ENCODE measurements at places on chromosomes 4 and X. TPM values are rescaled to one million over a fixed set of nuclear protein-coding genes. Genes with fewer than 3 reads are reported as not detected.

DNA sequence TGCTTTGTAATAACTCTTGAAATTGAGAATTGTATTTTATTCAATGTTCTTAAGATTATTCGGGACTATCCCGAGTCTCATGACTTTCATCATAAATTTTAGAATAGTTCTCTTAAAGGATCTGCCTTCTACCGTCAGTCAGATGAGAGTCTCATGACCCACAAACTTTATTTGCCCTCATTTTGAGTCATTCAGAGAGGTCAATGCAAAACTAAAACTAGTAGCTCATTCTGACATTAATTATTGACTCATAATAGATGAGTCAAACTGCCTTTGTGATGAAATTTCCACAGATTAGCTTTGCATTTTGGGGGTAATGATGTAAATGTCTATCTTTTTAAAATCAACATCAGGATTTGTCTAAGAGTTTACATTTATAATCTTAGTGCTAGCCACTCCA is 1527.3 kb downstream of the TECRL start:
- no peak overlapping the region for H3K4me3 ChIP-seq
- H3K27me3 ChIP-seq = no peaks in the 10 kb centered on the region

GRCh38 chr4:123102897-123103471 is 180.6 kb upstream of the NUDT6 start:
- no peak overlapping the region for H3K27ac ChIP-seq
- DNase-seq = no peak
- H3K4me1 ChIP-seq = peaks cover 11% of the 10 kb centered on the region
- H3K4me3 ChIP-seq = no peak overlapping the region

GRCh38 chrX:94493405-94493804 is 819.4 kb downstream of the FAM133A start:
- no peaks in the 10 kb centered on the region for H3K36me3 ChIP-seq
- no peak overlapping the region for H3K4me3 ChIP-seq

GRCh38 chrX:19017271-19017670 is 33.4 kb upstream of the PHKA2 start:
- no peak overlapping the region for H3K4me3 ChIP-seq
- no peaks in the 10 kb centered on the region for H3K4me1 ChIP-seq
- H3K27ac ChIP-seq = no peak overlapping the region
- DNase-seq = no peak

DNA sequence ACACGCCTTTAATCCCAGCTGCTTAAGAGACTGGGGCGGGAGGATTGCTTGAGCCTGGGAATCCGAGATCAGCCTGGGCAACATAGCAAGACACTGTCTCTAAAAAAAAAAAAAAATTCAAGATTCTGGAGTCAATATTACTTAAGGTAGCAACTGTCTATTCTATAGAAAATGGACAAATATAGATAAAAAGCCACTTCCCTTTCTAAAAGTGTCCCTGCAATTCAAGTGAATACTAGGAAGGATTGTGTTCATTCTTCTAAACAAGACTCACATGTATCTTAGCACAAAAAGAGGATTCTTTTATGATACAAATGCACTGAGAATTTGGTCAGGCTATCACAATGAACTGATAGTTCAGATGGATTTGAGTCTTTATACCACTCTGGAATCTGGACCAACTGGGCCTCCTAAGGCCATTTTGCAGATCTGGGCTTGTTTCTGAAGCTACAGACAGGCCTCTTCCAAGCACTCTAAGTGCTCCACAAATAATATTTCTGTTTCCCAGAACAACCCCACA is 7.0 kb downstream of the PKD2 start:
- H3K27me3 ChIP-seq = no peaks in the 10 kb centered on the region

DNA sequence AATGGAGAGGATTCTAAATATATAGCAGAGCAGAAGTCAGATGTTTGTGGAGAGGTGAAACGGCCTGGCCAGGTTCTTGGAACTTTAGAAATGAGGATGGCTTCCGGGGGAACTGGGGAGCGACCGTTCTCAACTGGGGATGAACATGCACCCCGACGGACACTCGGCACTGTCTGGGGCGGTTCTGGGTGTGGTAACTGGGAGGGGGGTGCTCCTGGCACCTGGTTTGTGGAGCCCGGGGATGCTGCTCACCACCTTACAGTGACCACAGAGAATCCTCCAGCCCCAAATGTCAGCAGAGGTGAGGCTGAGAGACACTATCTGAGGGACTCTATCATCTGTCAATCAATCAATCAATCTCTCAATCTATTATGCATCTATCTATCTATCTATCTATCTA is 69.0 kb upstream of the PPP2R3B start:
- no peak overlapping the region for H3K27ac ChIP-seq
- no peaks in the 10 kb centered on the region for H3K27me3 ChIP-seq
- no peaks in the 10 kb centered on the region for H3K4me1 ChIP-seq
- H3K36me3 ChIP-seq = no peaks in the 10 kb centered on the region
- H3K4me3 ChIP-seq = no peak overlapping the region

DNA sequence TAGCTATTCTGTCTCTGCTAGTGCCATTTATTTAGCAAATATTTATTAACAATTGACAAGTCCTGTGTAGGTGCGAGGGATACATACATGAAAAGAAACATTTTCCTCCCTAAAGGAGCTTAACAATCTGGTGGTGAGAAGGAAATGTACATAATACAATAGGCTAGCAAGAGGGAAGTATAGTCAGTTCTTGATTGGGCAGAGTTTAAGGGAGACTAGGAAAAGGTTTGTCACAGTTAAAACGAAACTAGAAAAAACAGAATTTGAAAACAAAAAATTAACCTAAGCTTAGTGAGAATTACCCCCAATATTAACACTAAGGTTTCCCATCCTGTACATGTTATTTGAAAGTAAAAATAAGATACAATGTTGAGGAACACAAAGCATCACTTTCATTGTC is 8.6 kb upstream of the MAML3 start:
- H3K4me3 ChIP-seq = no peak overlapping the region
- no peaks in the 10 kb centered on the region for H3K36me3 ChIP-seq
- no peak for DNase-seq
- H3K27ac ChIP-seq = no peak overlapping the region
- peaks cover 21% of the 10 kb centered on the region for H3K4me1 ChIP-seq

DNA sequence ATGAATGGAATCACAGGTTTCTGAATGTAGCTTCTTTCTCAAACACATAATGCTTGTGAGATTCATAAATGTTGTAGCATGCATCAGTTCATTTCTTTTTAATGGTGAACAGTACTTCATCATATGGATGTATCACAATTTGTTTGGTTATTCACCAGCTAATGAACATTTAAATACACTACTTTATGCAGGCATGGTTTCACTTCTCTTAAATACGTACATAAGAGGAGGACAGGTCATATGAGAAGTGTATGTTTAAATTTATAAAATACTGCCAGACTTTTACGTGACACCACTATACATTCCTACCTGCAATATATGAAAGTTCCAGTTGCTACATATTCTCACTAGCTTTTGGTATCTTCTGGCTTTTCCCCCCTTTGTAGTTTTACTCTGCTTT is 65.4 kb downstream of the ANKRD17 start:
- no peak overlapping the region for H3K4me3 ChIP-seq
- no peaks in the 10 kb centered on the region for H3K27me3 ChIP-seq
- H3K4me1 ChIP-seq = peaks cover 11% of the 10 kb centered on the region
- H3K36me3 ChIP-seq = no peaks in the 10 kb centered on the region
- no peak for DNase-seq

DNA sequence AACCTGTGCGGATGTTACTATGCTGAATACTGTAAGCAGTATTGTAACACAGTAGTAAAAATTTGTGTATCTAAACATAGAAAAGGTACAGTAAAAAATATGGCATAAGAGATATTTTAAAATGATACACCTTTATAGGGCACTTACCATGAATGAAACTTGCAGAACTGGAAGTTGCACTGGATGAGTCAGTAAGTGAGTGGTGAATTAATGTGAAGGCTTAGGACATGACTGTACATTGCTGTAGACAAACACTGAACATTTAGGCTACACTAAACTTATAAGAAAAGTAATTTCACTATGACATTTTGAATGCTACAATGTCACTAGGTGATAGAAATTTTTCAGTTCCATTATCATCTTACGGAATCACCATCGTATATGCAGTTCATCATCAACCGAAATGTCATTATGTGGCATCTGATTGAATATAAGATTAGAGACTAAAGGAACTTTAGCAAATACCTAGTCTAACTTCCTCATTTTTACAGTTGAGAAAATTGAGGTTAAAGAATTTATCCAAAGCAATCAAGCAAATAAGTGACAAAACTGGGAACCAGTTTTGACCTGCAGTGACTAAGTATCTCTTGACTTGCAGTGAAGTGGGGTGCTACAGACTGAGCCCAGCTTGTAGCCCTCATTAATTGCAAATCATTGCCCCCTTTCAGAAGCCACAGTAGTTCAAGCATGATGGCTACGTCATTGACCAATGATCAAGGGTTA is 55.3 kb downstream of the EGF start:
- no peak for DNase-seq
- H3K4me3 ChIP-seq = no peak overlapping the region
- H3K27me3 ChIP-seq = no peaks in the 10 kb centered on the region

GRCh38 chrX:148135738-148136137 is 154.6 kb downstream of the FMR1NB start:
- no peak overlapping the region for H3K4me3 ChIP-seq
- no peaks in the 10 kb centered on the region for H3K27me3 ChIP-seq
- H3K36me3 ChIP-seq = no peaks in the 10 kb centered on the region
- no peak overlapping the region for H3K27ac ChIP-seq

DNA sequence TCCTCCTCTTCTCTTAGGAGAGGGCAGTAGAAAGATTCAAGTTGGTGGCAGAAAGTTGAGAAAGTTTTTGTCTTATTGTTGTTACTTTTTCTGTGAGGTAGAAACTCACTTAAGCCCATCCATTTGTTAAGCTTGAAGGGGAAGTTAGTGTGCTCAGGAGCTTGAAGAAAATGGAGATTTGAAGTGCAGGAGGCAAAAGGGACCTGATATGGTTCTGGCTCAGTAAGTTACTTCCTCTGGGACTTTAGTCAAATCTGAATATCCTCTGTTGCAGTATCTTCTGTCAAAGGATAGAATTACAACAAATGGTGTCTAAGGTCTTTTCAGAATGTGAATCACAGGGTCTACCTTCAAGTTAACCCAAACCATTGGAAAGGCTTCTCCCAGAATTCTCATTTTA is 46.2 kb downstream of the CXCL13 start:
- H3K4me1 ChIP-seq = no peaks in the 10 kb centered on the region
- H3K27ac ChIP-seq = no peak overlapping the region
- H3K36me3 ChIP-seq = no peaks in the 10 kb centered on the region
- no peaks in the 10 kb centered on the region for H3K27me3 ChIP-seq

DNA sequence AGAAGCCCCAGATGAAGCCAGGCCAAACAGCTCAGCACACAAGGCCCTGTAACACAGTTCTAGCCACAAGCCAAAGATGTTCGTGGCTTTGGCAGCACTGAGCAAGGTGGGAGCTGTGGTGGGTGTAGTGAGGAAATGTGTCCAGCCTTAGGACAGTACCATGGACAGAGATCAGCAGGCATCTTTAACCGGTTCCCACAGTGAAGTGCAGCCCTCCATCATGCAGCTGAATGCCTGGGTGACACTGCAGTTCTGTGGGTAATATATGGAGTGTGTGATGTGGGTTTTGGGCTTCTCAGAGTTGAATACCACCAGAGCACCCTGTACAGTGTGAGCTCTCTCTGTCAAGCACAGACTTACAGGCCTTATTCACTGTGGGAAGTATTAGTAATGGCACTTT is 6.0 kb upstream of the NEXMIF start:
- DNase-seq = no peak
- peaks cover 5% of the 10 kb centered on the region for H3K27me3 ChIP-seq
- no peak overlapping the region for H3K27ac ChIP-seq
- H3K4me1 ChIP-seq = no peaks in the 10 kb centered on the region
- H3K36me3 ChIP-seq = no peaks in the 10 kb centered on the region
- H3K4me3 ChIP-seq = no peak overlapping the region

DNA sequence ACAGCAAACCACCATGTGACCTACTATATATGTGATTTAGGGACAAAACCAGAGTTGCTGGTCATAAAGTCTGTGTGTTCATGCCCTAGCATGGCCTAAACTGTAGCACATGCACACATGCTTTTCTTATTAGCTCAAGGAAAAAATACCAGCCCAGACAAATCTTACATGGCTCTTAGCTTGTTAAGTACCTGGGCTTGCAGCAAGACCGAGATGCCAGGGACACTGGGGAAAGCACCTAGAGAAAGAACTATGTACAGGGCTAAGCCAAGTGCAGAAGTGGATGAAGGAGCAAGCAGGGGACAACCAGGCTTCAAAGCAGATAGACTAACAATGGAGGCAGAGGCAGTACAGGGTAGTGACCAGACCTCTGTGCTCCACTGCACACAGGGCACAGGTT is 3.4 kb upstream of the GABRE start:
- DNase-seq = no peak
- H3K4me1 ChIP-seq = no peaks in the 10 kb centered on the region

DNA sequence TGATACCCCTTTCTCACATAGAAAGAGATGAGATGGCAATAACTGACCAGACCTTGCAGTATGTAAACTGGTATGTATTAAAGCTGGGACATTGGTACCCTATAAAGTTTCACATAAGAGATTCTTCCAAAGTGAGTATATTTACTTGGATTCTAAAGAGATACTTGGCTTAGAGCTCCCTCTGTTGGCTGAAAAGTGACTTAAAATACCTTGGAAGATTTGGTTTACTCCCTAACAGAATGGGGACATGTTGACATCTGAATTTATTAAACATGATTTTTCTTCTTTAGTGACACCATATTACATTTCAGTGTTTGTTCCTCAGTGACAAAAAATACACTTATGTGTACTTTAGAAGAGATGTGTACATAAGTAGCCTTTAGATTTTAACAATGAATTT is 47.9 kb upstream of the RGN start:
- DNase-seq = peak; percentile 32
- peaks cover 23% of the 10 kb centered on the region for H3K36me3 ChIP-seq
- no peak overlapping the region for H3K27ac ChIP-seq
- H3K4me1 ChIP-seq = no peaks in the 10 kb centered on the region
- H3K27me3 ChIP-seq = peaks cover 51% of the 10 kb centered on the region

The ABLIM2 gene
- total RNA-seq = 27.8 TPM

The TMPRSS11D gene
- not detected for total RNA-seq

The TRPC3 gene
- total RNA-seq = 0.15 TPM

The CENPVL2 gene
- total RNA-seq = not detected

The NKX1-1 gene
- not detected for total RNA-seq

The SLC6A14 gene
- total RNA-seq = not detected

The SYP gene
- total RNA-seq = 0.72 TPM

The PRR32 gene
- total RNA-seq = 0.27 TPM

All from heart right ventricle (tissue), 16 donors.